ENCODE measurements at places on chromosomes 6 and 20. TPM values are rescaled to one million over a fixed set of nuclear protein-coding genes. Genes with fewer than 3 reads are reported as not detected.

GRCh38 chr20:23393996-23394775, 27.1 kb downstream of the NAPB start:
- H3K36me3 ChIP-seq = peaks cover 52% of the 10 kb centered on the region
- no peaks in the 10 kb centered on the region for H3K4me1 ChIP-seq
- no peak overlapping the region for H3K27ac ChIP-seq
- no peak for DNase-seq

GRCh38 chr20:60362531-60362930, 404.3 kb downstream of the CDH26 start:
- no peak overlapping the region for H3K4me3 ChIP-seq
- H3K27me3 ChIP-seq = no peaks in the 10 kb centered on the region
- DNase-seq = no peak
- no peaks in the 10 kb centered on the region for H3K4me1 ChIP-seq
- H3K27ac ChIP-seq = no peak overlapping the region

The CST4 gene
- total RNA-seq = not detected

The SIRPA gene
- total RNA-seq = 25.5 TPM

The IPCEF1 gene
- 0.28 TPM for total RNA-seq

- H3K36me3 ChIP-seq = peaks cover 59% of the 10 kb centered on the region
- H3K27me3 ChIP-seq = no peaks in the 10 kb centered on the region
- H3K4me1 ChIP-seq = no peaks in the 10 kb centered on the region
- no peak for DNase-seq
Observed at GRCh38 chr6:137874204-137875057, 7.4 kb downstream of the TNFAIP3 start.

DNA sequence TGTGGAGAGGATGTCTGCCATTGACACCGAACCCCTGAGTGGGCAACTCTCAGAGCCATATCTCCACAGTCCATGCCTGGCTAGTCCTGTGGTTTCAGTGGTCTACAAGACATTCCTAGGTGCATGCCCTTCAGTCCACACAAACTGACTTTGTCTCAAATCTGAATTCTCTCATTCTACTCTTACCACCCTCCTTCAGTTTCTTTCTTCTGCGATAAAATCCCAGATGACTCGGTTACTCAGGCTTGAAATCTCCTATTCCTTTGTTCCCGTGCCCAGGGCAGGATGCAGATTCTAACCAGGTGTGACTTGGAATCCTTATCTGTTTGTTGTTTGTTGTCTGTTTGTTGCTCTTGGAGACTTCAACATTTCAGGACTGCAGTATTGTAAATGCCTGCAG, 9.3 kb downstream of the CDS2 start:
- no peak overlapping the region for H3K4me3 ChIP-seq
- H3K27me3 ChIP-seq = no peaks in the 10 kb centered on the region
- no peak for DNase-seq
- H3K4me1 ChIP-seq = peaks cover 31% of the 10 kb centered on the region
- H3K27ac ChIP-seq = no peak overlapping the region
- H3K36me3 ChIP-seq = no peaks in the 10 kb centered on the region

Data from sigmoid colon (tissue), 7 donors.